Activated CD8-positive, alpha-beta memory T cell treated with anti-CD3 and anti-CD28 coated beads for 24 hours (primary cell): ENCODE measurements at places on chromosomes 13 and 19.

DNA sequence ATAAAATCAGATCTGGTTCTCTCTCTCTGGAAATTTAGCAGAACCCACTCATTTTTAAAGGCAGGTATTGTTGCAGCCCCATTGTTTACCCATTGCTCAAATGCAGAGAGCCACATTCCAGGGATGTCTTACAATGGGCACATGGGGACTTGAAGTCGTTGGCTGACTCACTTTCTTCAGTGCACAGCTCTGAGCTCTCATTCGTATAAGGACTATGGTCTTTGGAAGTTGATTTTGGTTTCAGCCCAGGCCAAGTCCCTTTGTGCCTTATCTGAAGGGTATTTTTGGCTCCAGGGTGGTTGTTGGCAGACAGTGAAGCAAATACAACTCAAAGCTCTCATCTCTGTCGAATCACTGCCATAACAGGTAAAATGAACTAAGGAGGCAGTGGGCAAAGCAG, 47.3 kb upstream of the CLDN10 start:
- DNase-seq = no peak

- DNase-seq = no peak
These were observed 20.8 kb upstream of the ASPDH start for GRCh38 chr19:50534478-50534877.

DNA sequence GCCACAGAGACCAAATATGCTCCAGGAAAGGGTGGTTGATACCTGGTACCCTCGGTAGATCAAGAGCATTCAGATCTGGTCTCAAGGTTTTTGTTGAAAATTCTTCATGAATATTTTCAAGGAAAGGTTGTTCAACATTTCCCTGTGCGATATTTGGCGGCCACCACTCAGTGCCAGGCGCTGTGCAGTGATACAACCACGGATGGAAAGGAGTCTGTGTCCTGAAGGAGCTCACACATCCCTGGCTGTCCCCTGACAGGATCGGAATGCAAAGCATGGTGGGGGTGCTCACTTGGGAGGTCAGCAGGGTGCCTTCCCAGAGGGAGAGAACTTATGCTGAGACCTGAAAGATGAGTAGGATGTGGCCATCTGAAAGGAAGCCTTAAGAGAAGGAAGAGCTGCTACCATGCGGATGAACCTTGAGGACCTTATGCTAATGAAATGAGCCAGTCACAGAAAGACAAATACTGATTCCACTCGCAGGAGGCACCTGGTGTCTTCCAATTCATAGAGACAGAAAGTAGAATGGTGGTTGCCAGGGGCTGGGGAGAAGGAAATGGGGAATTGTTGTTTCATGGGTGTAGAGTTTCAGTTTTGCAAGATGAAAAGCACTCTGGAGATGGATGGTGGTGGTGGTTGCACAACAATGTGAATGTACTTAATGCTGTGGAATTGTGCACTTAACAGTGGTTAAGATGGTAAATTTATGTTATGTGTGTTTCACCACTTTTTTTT, 41.6 kb downstream of the HSPH1 start:
- DNase-seq = no peak

GRCh38 chr13:99056381-99057014, 78.6 kb upstream of the DOCK9 start:
- DNase-seq = no peak

DNA sequence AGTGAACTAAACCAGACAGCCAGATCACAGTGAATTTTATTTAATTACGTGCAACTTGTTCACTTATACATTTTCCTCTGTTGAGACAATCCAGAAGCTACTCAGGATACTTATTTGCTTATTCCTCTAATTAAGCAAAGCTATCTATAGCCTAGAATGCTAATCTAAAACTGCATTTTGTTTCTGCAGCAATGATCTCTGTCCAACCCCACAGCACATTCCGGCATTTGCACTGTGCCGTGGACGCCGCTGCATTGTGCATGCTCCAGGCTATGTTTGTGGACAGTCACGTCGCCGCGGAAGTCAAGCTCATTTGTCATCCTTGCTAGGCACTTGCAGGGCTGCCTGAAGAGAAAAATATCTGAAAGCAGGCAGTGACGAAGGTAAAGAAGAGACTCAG, 406.9 kb downstream of the RFC3 start:
- no peak for DNase-seq

DNA sequence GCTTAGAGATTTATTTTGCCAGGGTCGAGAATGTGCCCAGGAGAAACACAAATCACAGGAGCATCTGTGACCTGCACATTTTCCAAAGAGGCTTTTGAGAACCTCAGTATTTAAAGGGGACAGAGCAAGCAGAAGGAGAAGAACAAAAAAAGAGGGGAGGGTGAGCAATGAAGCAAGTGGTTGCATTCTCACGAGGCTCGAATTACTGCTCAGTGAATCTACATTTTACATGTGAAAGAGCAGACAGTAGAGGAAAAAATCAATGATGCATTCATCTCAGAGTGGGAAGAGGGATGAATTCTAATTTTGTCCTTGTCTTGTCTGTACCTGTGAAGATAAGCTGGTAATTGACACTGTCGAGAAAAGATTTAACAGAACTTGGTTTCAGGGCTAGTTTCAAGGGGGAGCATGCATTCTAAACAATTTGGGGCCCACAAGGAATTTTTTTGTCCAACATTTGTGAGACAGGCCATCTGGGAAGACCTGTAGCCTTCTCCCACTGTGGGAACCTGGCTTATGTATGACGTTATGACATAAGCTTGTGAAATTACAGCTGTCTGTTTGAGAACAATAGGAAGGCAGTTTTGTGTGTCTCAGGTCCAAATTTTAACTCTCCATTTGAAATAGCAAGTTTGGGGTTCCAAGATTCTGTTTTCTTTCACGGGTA, 855.1 kb downstream of the SLITRK5 start:
- no peak for DNase-seq

GRCh38 chr19:30848636-30849425, 476.6 kb downstream of the ZNF536 start:
- DNase-seq = no peak

- no peak for DNase-seq
These were observed 66.1 kb downstream of the ZNF93 start for GRCh38 chr19:19966862-19967261.

- DNase-seq = no peak
These were observed 127.2 kb upstream of the TSC22D1 start for GRCh38 chr13:44703371-44703770.

DNA sequence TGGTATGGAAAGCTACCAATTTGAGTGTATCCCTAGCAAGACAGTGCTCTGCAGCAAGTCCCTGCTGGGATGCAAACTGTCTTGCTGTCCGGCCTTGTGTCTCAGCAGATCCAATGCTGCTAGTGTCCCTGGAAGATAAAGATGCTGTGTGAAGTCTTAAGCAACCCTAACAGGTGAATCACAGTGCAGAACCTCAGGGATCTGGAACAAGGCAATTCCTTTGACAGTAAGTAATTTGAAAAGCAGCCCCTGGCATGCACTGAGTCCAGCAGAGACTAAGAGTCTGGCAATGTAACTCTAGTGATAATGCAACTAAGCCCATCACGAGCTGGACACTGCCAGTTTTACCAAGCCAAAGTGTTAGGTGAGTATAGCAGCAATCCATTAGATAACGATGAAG, 1.7 kb upstream of the UCHL3 start:
- no peak for DNase-seq

- no peak for DNase-seq
These were observed 3.2 kb upstream of the MEX3D start for GRCh38 chr19:1571358-1571757.

DNA sequence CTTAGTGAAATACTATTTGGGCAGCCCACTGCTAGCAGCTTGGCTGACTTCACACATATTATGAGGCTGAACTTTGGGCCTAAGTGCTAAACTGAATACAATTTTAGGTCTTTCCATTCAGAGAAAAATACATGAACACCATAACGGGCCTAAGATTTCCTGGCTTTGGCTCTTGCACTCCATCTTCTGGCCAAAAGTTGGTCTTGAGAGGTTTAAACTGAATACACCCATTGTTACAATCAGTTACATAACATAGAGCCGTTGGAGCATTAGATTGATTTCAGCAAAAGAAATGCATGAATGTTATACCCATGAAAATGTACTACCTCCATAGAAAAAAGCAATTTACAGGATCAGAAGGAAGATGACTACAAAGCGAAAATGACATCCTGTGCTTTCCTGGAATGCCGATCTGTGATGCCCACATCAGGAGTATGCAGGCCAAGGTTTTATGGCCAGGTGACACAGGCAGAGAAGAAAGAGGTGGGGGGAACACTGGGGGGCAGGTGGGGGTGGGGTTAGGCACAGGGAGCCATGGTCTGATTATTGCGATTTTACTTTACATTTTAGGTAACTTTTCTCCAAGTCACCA, 11.1 kb upstream of the SHISA2 start:
- no peak for DNase-seq

- DNase-seq = no peak
These were observed 67.0 kb upstream of the TEX29 start for GRCh38 chr13:111253365-111253872.

GRCh38 chr13:106007156-106007555, 528.3 kb downstream of the EFNB2 start:
- no peak for DNase-seq
